ENCODE measurements at places on chromosomes 13 and 19.

- no peak for DNase-seq
Observed at GRCh38 chr13:64477146-64477545, 2753.0 kb downstream of the PCDH9 start.

- no peak for DNase-seq
Observed at GRCh38 chr13:43482641-43483040, 304.1 kb downstream of the ENOX1 start.

GRCh38 chr13:78700121-78700910 is 41.4 kb upstream of the OBI1 start:
- peak; percentile 26 for DNase-seq

DNA sequence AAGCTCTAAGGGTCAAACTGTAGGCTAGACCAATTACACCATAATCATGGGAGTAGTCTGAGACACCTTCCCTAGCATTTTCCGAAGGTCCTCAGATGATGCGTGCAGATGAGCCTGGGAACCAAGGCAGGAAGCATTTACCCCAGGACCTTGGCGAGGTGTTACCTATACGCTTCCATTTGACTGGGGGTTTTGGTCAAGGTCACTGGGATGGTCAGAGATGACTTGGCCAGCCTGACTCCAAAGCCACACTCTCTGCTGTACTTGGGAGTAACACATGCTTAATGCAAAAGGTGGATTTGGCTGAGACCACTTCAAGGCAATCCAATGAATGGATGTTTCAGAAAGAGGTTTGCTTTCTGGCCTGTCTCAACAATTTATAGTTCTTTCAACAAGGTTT is 98.9 kb upstream of the IRS2 start:
- DNase-seq: no peak

GRCh38 chr13:98813993-98814392 is 61.5 kb upstream of the SLC15A1 start:
- peak; percentile 27 for DNase-seq

DNA sequence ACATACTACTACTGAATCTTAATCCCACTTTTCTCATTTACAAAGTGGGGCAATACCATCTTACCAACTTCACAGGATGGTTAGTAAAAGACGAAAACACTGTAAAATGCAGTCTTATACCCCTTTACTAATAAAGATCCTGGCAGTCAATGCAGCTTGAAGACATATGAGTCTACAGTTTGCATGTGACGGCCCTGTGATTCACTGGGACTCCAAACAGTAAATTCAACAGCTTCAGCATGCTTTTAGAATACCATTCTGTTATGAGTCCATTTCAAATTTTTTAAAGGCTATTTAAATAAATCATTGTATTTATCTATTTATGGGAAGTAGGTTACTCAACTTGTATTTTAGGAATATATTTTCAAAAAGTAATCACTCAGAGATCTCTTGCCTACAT is 629.1 kb downstream of the LIG4 start:
- peak; percentile 6 for DNase-seq

DNA sequence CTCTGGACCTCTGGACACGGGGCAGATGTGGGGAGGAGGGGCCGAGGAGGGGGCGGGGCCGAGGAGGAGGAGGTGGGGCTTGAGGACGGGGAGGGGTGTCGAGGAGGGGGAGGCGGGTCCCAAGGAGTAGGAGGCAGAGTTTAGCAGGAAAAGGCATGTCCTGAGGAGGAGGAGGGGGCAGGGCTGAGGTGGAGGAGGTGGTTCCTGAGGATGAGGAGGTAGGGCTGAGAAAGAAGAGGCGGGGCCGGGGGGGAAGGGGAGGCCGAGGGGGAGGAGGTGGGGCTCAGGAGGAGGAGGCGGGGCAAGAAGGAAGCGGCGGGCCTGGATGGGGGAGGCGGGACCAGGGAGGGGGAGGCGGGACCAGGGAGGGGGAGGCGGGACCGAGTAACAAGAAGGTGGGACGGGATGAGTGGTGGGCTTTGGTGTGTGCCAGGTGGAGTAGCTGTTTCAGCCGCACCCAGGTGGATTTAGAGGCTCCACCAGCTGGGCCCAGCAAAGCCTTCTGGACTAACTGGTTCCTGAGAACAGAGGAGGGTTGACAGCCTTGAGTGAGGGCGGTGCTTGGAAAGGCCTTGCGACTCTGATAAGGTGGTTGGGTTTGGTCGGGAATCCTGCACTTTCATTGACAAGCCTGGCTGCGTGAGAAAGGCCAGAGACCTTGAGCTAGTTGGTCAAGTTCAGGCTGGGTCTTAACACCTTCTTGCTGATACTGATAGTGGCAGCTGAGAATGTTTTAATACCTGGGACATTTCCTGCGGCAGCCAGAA is 7.7 kb downstream of the TECR start:
- peak; percentile 55 for DNase-seq

- no peak for DNase-seq
Observed at GRCh38 chr19:38675611-38676010, 28.2 kb downstream of the ACTN4 start.

- no peak for DNase-seq
Observed at GRCh38 chr19:14746886-14747285, 31.5 kb downstream of the ADGRE2 start.

GRCh38 chr19:32372726-32373517 is 27.5 kb downstream of the ZNF507 start:
- peak; percentile 66 for DNase-seq

DNA sequence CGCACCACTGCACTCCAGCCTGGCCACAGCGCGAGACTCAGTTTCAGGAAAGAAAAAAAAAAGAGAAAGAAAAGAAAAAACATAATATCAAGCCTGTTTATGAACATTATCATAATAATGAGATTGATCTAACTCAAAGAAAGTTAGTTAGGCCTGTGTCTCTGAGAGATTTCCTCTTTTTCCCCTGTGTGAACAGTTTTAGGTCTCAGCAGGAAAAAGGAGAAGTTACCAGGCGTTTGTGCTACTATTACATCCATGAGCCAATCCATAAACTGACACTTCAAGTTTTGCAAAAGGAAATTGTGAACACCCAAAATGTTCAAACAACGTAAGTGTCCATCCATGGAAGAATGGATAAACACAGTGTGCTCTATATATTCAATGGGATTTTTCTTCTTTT is 3.8 kb downstream of the TARM1 start:
- DNase-seq: no peak

GRCh38 chr19:926589-927350 is 935 bp downstream of the ARID3A start:
- peak; percentile 67 for DNase-seq

GRCh38 chr19:50327013-50327412 is 2.2 kb downstream of the KCNC3 start:
- DNase-seq: no peak
